ENCODE measurements at places on chromosomes 4 and X.
A peak's percentile ranks its signal among the peaks of the same experiment; 100 is the strongest.

GRCh38 chrX:29652484-29652883 lies 562.9 kb upstream of the MAGEB2 start:
- no peak for DNase-seq

- no peak for DNase-seq
Measured at GRCh38 chrX:130165181-130165702, 399 bp downstream of the AIFM1 start.

GRCh38 chr4:156656896-156657295 lies 314.7 kb downstream of the PDGFC start:
- DNase-seq: no peak

GRCh38 chrX:45801554-45801953 lies 600.9 kb upstream of the DIPK2B start:
- DNase-seq: no peak

GRCh38 chr4:65600656-65601055 lies 69.6 kb downstream of the EPHA5 start:
- DNase-seq: no peak

- DNase-seq: no peak
Measured at GRCh38 chr4:48774760-48775710, 5.0 kb downstream of the FRYL start.

GRCh38 chr4:42646013-42646784 lies 10.7 kb downstream of the ATP8A1 start:
- no peak for DNase-seq

DNA sequence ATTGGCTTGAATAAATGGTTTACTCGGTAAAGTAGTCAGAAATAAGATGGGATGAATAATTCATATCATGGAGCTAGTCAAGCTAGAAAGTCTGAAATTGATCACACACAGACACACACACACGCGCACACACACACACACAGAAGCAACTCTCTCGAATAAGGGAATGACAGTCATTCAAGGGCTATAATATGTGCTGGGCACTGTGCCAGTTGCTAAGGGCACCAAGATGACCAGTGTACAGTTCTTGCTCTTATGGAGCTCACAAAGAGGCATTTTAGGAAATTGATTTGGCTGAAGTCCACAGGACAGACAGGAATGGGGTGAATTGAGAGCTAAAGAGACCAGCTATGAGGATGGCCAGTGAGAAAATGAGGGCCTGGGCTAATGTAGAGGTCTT lies 34.2 kb upstream of the SH3D19 start:
- no peak for DNase-seq

- no peak for DNase-seq
Measured at GRCh38 chr4:167020410-167020809, 213.9 kb downstream of the SPOCK3 start.

- no peak for DNase-seq
Measured at GRCh38 chrX:114841051-114841450, 176.4 kb downstream of the IL13RA2 start.

DNA sequence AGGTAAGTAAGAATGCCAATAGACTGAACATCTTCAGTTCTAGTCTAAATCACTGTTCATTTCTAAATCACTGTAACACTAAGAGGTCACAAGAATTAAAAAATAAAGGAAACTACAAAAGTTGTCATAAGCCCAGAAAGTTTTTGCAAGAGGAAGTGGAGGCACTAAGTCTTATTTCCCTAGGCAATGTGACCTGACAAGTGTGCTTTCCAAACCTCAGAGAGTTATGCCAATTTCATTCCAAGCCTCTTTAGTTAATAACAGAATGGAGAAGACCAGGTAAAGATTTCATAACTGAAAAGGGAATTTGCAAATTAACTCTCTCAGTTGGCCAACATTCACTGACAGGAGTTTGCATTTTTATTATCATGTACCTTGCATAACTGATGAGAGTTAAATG lies 40.5 kb downstream of the BBS12 start:
- no peak for DNase-seq

DNA sequence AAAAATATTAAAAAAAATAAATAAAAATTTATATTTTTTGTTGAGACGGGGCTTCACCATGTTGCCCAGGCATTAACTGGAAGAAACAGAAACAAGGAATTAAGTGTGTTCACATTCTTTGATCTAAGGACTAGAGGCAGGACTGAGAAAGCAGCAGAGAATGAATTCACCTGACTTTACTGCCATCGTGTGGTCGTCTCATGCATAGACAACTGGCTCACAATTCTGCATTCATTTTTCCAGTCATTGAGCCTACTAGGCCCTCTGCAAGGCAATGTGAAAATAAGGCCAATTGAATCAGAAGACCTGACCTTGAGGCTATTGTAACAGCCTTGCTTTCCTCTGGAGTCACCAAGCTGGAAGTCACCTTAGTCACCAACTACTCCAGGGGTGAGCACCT lies 37.4 kb downstream of the LHFPL1 start:
- DNase-seq: peak; percentile 27

- DNase-seq: no peak
Measured at GRCh38 chr4:85496126-85496849, 21.3 kb downstream of the ARHGAP24 start.
